ENCODE measurements at places on chromosomes 1 and 21.
A peak's percentile ranks its signal among the peaks of the same experiment; 100 is the strongest.

DNA sequence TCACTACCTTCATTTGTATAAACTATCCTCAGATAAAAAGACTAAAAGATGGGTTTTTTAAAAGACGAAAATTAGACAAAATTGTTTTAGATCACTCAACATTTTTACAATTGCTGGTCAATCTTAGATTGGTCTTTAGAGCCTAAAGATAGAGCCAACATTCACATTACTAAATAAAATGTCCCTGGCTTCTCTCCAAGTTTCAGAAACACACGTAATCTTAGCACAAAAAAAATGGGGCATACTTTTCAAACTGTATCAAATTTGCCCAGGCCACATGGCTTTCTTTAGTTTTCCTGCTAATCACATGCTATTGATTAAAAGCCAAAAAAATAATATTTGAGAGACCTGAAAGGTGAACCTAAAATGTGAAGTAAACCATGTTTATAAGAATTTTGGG lies 288.1 kb downstream of the DPYD start:
- H3K36me3 ChIP-seq: no peaks in the 10 kb centered on the region
- no peak for DNase-seq
- no peaks in the 10 kb centered on the region for H3K27me3 ChIP-seq

GRCh38 chr21:32712043-32712442 lies 15.8 kb downstream of the SYNJ1 start:
- H3K36me3 ChIP-seq: no peaks in the 10 kb centered on the region
- no peak overlapping the region for H3K27ac ChIP-seq
- H3K4me1 ChIP-seq: no peaks in the 10 kb centered on the region
- no peaks in the 10 kb centered on the region for H3K27me3 ChIP-seq
- H3K4me3 ChIP-seq: no peak overlapping the region

- H3K4me3 ChIP-seq: no peak overlapping the region
- DNase-seq: no peak
- H3K27me3 ChIP-seq: no peaks in the 10 kb centered on the region
- peaks cover 10% of the 10 kb centered on the region for H3K4me1 ChIP-seq
- no peaks in the 10 kb centered on the region for H3K36me3 ChIP-seq
Observed at GRCh38 chr1:35882586-35882944, 444 bp upstream of the AGO1 start.

DNA sequence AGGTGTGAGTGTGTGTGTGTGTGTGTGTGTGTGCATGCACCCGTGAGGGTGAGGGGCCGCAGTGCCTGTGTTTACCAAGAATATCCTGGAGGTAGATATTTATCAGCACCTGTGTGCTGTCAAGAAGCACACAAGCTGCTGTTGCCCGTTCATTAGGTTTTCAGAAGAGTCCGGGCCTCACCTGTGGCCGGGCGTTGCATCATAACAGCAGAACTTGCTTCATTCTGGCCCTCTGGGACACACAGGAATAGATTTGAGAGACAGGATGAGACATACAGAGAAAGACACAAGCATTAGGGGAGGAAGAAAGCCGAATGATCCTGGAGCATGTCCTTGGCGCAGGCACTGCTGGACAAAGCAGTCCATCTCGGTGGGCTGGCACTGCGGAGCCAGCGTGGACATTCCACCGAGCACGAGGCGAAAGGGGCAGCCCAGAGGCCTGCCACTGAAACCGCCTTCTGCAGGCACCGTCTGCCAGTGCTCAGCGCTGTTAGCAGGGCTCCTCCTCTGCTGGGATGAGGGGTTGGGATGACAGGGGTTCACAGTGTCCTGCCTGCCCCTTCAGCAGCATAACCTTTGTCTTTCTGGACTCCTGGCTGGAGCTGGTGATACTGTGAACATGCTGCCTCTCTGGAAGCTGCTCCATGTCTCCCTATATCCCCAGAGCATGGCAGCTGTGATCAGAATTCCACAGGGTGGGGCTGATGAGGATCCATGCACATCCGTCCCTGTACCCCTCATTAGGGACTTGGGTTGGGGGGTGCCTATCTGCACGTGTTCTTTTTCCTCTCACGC lies 81.1 kb downstream of the PEX14 start:
- no peak overlapping the region for H3K27ac ChIP-seq
- peaks cover 13% of the 10 kb centered on the region for H3K4me1 ChIP-seq

DNA sequence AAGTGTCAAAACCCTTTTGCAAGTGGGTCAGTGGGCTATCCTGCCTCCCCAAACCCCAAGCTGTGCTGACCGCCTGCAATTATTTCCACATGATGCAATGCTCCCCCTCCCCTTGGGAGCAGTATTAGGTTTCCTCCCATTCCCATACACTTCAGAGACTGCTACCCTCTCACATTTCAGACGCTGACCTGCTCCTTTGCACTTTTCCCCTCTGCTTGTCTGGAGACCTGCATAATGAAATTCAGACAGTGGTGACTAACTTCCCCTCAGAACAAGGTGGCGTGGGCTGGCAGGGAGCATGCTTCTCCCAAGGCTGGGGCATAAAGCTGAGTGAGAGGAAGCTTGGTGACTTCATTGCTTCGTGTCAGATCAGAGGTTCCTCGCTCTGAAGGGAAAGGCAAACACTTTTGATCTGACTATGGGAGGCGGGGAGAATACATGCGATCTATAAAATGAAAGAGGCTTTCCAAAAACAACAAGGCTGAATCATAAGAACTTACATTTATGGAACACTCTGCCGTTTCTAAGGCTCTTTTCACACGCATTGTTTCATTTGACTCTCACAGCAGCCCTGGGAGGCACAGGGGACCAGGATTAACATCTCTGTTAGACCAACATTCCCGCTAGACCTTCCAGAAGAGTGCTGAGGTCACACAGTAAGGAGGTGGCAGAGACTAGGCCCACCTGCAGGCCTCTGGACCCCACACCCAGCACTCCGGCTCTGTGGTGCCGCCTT lies 27.5 kb upstream of the ROR1 start:
- H3K4me3 ChIP-seq: no peak overlapping the region
- H3K36me3 ChIP-seq: no peaks in the 10 kb centered on the region
- H3K27me3 ChIP-seq: no peaks in the 10 kb centered on the region
- no peaks in the 10 kb centered on the region for H3K4me1 ChIP-seq
- no peak for DNase-seq

GRCh38 chr1:209265301-209265700 lies 318.2 kb upstream of the CAMK1G start:
- no peak for DNase-seq
- H3K36me3 ChIP-seq: no peaks in the 10 kb centered on the region
- no peak overlapping the region for H3K27ac ChIP-seq
- H3K4me3 ChIP-seq: no peak overlapping the region
- H3K27me3 ChIP-seq: no peaks in the 10 kb centered on the region
- no peaks in the 10 kb centered on the region for H3K4me1 ChIP-seq

DNA sequence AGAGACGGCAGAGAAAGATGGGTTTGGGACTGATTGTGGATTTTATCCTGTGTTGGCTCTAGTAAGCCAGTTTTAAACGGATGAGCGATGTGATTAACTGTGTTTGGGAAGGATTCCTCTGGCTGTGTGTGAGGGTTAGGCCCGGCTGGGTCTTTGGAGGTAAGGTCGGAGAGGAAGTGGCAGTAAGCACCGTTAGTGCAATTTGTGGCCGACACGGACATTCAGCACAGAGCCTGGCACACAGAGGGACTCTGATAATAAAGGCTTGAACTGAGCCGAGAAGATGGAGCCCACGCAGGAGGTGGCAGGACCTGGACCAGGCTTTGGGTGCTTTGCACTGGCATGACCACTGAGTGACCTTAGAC lies 1.3 kb downstream of the MTFR1L start:
- peak overlapping the region; percentile 90 for H3K27ac ChIP-seq
- H3K36me3 ChIP-seq: peaks cover 18% of the 10 kb centered on the region
- no peak for DNase-seq
- H3K4me1 ChIP-seq: peaks cover 10% of the 10 kb centered on the region
- no peaks in the 10 kb centered on the region for H3K27me3 ChIP-seq

DNA sequence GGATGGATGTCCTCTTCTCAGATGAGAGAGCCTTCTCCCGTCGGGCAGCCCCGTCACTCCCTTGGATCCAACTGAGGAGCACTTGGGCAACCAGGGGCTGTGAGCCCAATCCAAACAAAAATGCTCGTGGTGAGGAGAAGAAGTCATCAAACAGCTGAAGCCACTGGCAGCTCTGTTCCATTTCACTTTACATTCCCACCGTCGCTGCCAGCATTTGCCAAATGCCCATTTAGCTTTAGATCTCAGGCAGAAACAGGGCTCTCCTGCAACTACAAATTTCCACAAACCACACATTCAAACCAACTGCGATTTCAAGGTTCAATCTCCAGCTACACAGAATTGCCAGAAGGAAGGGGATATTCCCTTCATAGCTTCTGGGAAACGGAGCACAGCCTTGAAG lies 634.6 kb downstream of the SMYD3 start:
- H3K27ac ChIP-seq: no peak overlapping the region
- H3K36me3 ChIP-seq: no peaks in the 10 kb centered on the region
- H3K4me1 ChIP-seq: no peaks in the 10 kb centered on the region
- no peak for DNase-seq
- no peak overlapping the region for H3K4me3 ChIP-seq
- no peaks in the 10 kb centered on the region for H3K27me3 ChIP-seq

DNA sequence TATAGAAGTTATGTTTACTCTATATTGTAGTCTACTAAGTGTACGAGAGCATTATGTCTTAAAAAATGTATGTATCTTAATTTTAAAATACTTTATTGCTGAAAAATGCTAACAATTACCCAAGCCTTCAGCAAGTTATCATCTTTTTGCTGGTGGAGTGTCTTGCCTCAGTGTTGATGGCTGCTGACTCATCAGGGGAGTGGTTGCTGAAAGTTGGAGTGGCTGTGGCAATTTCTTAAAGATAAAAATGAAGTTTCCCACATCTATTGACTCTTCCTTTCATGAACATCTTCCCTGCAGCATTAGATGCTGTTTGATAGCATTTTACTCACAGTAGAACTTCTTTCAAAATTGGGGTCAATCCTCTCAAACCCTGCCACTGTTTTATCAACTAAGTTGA lies 95.8 kb downstream of the CDC7 start:
- no peaks in the 10 kb centered on the region for H3K27me3 ChIP-seq
- no peaks in the 10 kb centered on the region for H3K36me3 ChIP-seq
- no peak overlapping the region for H3K4me3 ChIP-seq
- H3K27ac ChIP-seq: no peak overlapping the region

DNA sequence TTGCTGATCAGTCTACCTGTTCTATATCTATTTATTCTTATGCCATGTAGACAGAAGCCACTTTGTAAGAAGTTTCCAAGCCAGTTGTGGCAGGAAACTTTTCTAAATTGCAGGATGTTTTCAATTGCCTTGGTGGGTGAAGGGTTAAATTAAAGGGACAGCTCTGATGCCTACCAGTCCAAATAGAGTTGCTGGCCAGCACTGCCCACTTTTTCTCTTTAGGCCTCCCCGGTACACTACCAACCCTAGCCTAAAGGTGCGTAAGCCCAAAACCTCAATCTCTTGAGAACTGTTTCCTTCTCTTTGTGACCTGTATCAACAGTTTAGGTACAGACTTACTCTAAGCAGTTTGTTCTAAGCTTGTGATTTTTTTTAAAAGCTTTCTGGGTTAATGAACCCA lies 15.5 kb downstream of the SUSD4 start:
- H3K4me1 ChIP-seq: no peaks in the 10 kb centered on the region
- H3K4me3 ChIP-seq: no peak overlapping the region
- H3K27me3 ChIP-seq: peaks cover 18% of the 10 kb centered on the region
- no peak overlapping the region for H3K27ac ChIP-seq
- H3K36me3 ChIP-seq: no peaks in the 10 kb centered on the region

- DNase-seq: no peak
- H3K27ac ChIP-seq: no peak overlapping the region
- no peaks in the 10 kb centered on the region for H3K27me3 ChIP-seq
- no peak overlapping the region for H3K4me3 ChIP-seq
- H3K36me3 ChIP-seq: no peaks in the 10 kb centered on the region
Observed at GRCh38 chr1:238964631-238965030, 421.7 kb upstream of the CHRM3 start.

GRCh38 chr1:74689621-74690363 lies 16.2 kb upstream of the ERICH3 start:
- DNase-seq: peak; percentile 37
- H3K4me1 ChIP-seq: no peaks in the 10 kb centered on the region
- H3K36me3 ChIP-seq: no peaks in the 10 kb centered on the region
- H3K27me3 ChIP-seq: no peaks in the 10 kb centered on the region

DNA sequence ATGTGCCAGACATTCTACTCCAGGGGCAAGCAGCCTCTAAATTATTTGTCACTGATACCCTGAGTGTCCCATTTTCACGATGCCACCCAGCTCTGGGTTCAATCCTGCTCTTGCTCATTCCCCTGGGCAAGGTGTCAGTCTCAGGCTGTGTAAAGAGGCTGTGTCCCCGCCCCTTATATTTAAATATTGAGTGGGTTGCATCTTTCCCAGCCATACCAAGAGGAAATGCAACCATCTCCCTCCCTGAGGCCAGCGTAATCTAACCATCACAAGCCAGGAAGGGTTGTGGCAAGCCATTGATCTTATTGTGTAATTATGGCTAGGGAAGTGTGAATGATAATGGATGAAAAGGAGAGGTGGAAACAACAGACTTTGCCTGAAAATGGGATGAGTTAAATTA lies 54.7 kb upstream of the CLDN14 start:
- peaks cover 5% of the 10 kb centered on the region for H3K27me3 ChIP-seq
- H3K36me3 ChIP-seq: no peaks in the 10 kb centered on the region
- no peak overlapping the region for H3K4me3 ChIP-seq
- DNase-seq: no peak
- no peak overlapping the region for H3K27ac ChIP-seq
- H3K4me1 ChIP-seq: peaks cover 3% of the 10 kb centered on the region

GRCh38 chr1:19852036-19852435 lies 30.2 kb upstream of the OTUD3 start:
- no peaks in the 10 kb centered on the region for H3K27me3 ChIP-seq
- DNase-seq: no peak
- H3K36me3 ChIP-seq: no peaks in the 10 kb centered on the region
- H3K4me1 ChIP-seq: no peaks in the 10 kb centered on the region

DNA sequence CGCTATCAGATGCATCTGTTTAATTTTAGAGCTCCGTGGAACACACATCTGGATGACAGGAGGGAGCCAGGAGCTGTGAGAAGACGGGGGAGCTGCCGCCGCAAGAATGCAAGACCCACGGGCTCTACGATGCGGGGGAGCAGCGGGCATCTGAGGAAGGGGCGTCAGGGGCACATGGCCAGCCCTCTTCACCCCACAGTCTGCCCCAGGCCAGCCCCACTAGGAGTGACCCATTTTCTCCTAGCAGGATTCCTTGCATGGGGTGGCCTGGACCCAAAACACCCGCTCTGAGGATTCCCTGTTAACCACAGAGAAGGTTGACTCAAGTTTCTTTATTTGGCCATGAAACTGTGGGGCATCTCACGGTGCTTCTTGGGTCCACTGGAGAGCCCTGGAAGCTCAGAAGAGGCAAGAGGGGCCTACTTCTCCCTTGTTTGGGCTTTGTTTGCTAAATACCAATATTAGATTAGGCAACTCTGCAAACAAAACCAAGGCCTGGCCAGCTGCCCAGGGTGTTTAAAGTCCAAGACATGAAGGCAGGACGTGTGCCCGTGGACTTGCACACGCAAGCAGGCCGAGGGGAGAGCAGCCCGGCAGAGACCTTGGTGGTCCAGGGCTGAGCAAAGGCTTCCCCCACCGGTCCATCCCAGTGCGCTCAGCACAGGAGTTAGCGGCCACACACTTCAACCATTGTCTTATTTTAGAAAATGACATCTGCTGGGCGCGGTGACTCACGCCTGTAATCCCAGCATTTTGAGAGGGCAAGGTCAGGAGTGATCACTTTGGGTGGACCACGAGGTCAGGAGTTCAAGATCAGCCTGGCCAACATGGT lies 89.8 kb downstream of the DHRS3 start:
- H3K27ac ChIP-seq: no peak overlapping the region
- DNase-seq: no peak

GRCh38 chr1:242197907-242198820 lies 199.3 kb upstream of the MAP1LC3C start:
- H3K36me3 ChIP-seq: no peaks in the 10 kb centered on the region
- no peak for DNase-seq
- no peaks in the 10 kb centered on the region for H3K27me3 ChIP-seq
- no peak overlapping the region for H3K27ac ChIP-seq
- no peak overlapping the region for H3K4me3 ChIP-seq
- H3K4me1 ChIP-seq: peaks cover 3% of the 10 kb centered on the region

Data from thymus (tissue), 14 donors.